ENCODE measurements at places on chromosomes 13 and 19.

- H3K27ac ChIP-seq = no peak overlapping the region
- H3K4me3 ChIP-seq = no peak overlapping the region
- no peaks in the 10 kb centered on the region for H3K4me1 ChIP-seq
- no peaks in the 10 kb centered on the region for H3K36me3 ChIP-seq
Observed at GRCh38 chr19:28746478-28746877, 466.5 kb downstream of the UQCRFS1 start.

GRCh38 chr13:44148159-44148914, 225.3 kb upstream of the SERP2 start:
- no peaks in the 10 kb centered on the region for H3K36me3 ChIP-seq
- H3K4me1 ChIP-seq = peaks cover under 1% of the 10 kb centered on the region
- H3K27me3 ChIP-seq = no peaks in the 10 kb centered on the region
- no peak overlapping the region for H3K27ac ChIP-seq
- H3K4me3 ChIP-seq = no peak overlapping the region

GRCh38 chr19:46983097-46983496, 36.5 kb upstream of the NPAS1 start:
- peaks cover 10% of the 10 kb centered on the region for H3K4me1 ChIP-seq
- H3K27me3 ChIP-seq = no peaks in the 10 kb centered on the region
- no peak overlapping the region for H3K27ac ChIP-seq
- no peak for DNase-seq
- no peaks in the 10 kb centered on the region for H3K36me3 ChIP-seq

DNA sequence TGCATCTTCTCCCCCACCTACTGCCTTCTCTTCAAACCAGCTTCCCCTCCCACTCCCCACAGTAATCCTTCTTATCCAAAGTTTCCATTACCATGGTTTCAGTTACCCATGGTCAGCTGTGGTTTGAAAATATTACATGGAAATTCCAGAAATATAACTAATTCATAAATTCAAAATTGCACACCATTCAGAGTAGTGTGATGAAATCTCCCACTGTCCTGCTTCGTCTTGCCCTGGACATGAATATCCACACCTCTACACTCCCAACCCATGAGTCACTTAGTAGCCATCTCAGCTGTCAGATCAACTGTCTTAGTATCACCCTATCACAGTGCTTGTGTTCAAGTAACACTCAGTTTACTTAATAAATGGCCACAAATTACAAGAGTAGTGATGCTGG, 3.8 kb upstream of the KCTD12 start:
- no peak overlapping the region for H3K4me3 ChIP-seq
- peak; percentile 16 for DNase-seq
- H3K27ac ChIP-seq = no peak overlapping the region
- H3K4me1 ChIP-seq = peaks cover 9% of the 10 kb centered on the region
- H3K36me3 ChIP-seq = no peaks in the 10 kb centered on the region

- no peak for DNase-seq
- no peak overlapping the region for H3K27ac ChIP-seq
- no peaks in the 10 kb centered on the region for H3K4me1 ChIP-seq
- H3K27me3 ChIP-seq = no peaks in the 10 kb centered on the region
Observed at GRCh38 chr19:29552454-29553280, 26.9 kb downstream of the VSTM2B start.

GRCh38 chr19:28420811-28421550, 792.0 kb downstream of the UQCRFS1 start:
- DNase-seq = peak; percentile 71
- no peak overlapping the region for H3K27ac ChIP-seq
- no peaks in the 10 kb centered on the region for H3K36me3 ChIP-seq
- H3K4me3 ChIP-seq = no peak overlapping the region
- peaks cover 10% of the 10 kb centered on the region for H3K4me1 ChIP-seq

Measured in astrocyte (in vitro differentiated cells and primary cell).